Ureter (tissue), 1 donor: ENCODE measurements at places on chromosomes 12 and 14. TPM values are rescaled to one million over a fixed set of nuclear protein-coding genes. Genes with fewer than 3 reads are reported as not detected.

The NR2C1 gene
- 46.9 TPM for total RNA-seq

DNA sequence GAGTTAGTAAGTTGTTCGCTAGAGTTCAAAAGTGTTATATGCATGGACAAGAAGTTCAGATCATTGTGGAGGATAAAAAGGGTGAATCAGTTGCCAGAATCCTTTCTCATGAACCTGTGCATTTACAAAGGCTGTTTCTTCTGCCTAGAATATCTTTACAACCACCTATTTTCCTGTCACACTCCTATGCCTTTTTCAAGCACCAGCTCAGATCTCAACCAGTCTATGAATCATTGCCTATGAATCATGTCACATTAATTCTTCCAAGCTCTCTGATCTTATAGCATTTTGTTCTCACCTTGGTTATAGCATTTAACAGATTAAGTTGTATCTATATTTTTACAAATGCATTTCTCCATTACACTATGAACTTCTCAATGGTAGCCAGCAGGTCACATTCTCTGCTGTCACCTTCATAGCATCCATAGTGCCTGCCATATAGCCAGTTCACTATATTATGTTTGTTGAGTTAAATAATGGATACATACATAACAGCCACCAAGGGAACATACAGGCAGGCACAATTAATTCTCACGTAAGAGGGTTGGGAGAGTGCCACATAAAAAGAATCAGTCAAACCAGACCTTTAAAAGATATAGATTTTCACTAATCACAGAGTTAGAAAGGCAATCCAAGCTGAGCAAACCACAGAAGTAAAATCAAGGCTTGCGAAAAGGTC is 573.0 kb downstream of the FOXG1 start:
- DNase-seq, result no peak

The CCDC175 gene
- not detected for total RNA-seq

GRCh38 chr14:68143341-68143841 is 323.8 kb downstream of the RAD51B start:
- peak; percentile 57 for DNase-seq

The LIN7A gene
- 7.2 TPM for total RNA-seq

- no peak for DNase-seq
Observed at GRCh38 chr12:2242216-2242615, 189.4 kb downstream of the CACNA1C start.

The OR2AP1 gene
- not detected for total RNA-seq

DNA sequence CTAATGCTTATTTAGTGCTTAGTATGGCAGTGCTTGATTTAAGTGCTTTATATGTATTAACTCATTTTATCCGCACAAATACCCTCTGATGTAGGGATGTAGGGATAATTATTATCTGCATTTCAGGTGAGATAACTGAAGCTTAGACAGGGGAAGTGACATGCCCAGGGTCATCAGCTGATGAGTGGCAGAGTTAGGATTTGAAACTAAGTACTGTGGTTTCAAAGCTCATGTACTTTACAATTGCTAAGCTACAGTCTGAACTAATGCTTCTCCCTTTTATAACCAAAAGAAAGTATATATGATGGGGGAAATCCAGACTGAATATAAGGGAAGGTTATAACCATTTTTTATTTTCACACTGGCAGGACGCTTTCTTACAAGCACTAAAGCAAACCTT is 229.6 kb upstream of the NAV3 start:
- DNase-seq, result no peak

The KRT74 gene
- total RNA-seq, result 0.26 TPM

DNA sequence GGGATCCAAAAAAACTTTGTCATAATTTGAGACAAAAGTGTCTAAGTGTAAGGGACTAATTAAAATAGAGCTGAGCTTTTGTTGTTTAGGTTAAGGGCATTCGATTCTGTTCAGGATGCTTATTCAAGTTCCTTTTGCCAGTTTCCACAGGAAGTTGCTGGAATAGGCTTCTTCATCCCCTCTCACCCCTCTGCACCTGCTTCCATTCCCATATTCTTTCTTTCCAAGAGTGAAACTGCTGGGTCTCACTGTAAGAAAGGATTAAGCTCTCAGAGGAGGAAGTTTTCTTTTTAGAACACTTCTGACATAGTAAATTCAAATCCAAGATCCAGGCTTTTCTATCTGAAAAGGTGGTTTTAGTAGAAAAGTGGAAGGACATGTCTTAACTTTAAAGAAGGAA is 61.4 kb downstream of the POLR3B start:
- DNase-seq, result no peak

DNA sequence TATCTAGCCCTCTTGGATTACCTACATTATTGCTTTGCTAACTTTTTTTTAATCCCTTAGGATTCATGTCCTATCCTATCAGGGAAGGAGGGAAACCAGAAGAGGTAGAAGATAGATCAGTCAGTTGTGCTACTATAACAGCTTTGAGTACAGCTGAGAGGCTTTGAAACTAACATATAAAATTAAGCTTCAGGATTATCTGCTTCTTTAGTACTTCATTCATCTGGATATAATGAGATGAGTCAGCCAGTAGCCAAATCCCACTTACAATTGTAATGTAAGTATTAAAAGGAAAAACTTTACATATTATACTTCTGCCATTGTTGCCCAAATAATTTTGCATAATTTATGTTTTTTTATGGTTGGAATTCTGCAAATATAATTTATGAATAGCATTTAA is 33.4 kb upstream of the ANO6 start:
- no peak for DNase-seq

DNA sequence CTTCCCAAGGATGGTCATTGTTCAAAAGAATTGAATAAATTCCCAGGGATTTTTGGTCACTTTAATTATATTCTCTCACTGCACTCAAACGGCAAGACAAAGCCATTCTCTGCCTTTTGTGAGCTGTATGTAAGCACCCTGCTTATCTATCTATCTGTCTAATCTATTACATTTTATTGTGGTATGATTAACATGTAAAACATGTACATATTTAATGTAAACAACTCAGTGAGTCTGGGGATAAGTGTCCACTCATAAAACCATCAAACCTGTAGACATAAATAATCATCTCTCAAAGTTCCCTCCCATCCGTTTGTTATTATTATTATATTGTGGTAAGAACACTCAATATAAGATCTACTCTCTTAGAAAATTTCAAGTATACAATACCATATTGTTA is 167.1 kb downstream of the CAND1 start:
- no peak for DNase-seq

The GYS2 gene
- 0.16 TPM for total RNA-seq

DNA sequence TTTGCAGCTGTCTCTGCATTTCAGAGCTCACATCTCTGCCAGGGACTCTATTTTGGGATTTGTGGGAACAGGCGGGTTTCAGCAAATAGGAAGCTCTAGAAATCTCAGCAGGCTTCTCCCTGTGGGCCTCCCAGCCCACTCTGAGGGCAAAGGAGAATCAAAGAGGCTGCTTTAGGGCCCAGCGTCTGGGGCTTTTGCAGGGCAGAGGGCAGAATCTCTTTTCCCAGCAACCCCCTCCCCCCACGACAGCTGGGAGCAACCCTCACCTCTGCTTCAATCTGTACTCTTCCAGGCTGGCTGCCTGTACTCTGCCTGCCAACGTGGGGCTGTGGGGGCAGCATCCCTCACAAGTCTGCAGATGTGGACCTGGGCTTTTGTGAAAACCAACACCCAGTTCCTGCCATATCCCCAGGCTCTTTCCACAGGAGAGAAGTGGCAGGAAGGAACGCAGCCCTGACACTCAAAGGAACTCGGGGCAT is 529.6 kb upstream of the TBX3 start:
- no peak for DNase-seq

The KLRG1 gene
- total RNA-seq, result 2.4 TPM

DNA sequence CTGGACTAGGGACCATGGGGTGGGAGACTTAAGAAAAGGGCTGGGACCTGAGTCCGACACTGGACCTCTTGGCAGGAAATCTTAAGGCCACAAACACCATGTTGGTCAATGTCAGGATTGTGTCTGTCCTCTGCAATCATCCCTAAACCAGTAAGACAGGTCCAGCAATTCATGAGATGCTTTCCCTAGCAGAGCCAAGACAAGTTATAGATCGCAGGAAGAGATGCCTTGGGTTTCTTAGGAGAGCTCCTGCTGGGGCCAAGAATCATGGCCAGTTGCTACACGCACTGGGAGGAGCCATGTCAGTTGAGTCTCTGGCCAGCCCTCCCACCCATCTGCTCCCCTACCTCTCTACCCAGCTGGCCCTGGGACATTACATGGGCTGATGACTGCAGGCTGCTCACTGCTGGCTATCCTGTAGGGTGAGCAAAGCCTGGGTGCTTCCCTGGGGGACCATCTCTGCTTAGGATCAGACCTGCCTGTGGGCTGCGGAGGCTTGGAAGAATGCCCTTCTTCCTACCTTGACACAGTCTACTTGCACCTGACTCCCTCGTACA is 14.2 kb downstream of the PLEKHH1 start:
- no peak for DNase-seq

- DNase-seq, result no peak
Observed at GRCh38 chr12:118361889-118362288, 10.8 kb downstream of the TAOK3 start.

The IGFBP6 gene
- 133 TPM for total RNA-seq

DNA sequence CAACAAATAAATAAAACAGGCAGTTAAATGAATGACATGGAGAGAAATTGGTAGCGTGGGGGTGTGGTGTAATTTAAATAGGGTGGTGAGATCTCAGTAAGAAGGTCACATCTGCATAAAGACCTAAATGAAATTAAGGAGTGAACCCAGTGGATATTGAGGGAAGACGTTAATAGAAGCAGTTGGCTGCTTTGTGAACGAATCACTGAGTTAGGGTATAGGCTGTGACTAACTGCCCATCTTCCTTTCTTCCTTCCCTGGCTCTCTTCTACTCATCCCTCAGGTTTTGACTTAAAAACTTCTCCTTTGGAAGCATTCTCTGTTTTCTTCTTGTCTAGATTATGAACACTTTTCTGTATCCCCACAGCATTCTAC is 64.7 kb downstream of the BTG1 start:
- no peak for DNase-seq

DNA sequence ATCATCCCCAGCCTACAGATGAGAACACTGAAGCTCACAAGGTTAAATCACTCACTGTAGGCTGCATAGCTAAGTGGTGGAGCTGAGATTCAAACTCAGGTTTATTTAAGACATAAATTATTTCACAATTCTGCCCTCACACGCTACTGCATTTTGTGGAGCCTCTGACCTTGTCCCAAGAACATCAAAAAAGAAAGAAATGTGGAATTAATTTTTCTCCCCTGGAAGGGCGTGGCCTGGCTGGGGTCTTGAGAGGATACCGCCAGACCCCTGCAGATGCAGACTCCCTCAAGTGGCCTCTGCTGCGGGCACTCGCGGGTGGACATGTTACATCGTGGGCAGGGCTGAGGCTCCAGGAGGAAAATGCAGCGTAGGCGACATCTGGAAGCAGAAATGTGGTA is 40.6 kb downstream of the LTBP2 start:
- no peak for DNase-seq

GRCh38 chr14:67595392-67595791 is 4.7 kb downstream of the PIGH start:
- no peak for DNase-seq

GRCh38 chr12:3081886-3082285 is 4.7 kb downstream of the TSPAN9 start:
- DNase-seq, result no peak

The NGB gene
- total RNA-seq, result not detected

DNA sequence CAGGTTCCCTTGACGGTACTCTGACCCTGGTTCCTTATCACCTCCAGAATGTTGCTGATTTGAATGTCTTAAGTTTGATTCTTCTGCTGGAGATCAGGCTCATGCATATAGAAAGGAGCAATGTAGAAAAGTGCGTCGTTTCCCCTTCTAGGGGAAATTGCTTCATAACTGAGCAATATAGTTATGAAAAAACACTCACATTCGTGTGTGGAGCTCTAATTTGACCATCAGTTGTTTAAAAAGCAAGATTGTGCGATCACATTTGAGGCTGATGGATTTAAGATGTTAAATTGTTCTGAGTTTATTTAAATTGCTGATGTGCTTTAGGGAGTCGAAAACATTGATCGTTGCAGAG is 19.2 kb downstream of the PELI2 start:
- DNase-seq, result no peak

GRCh38 chr14:104371917-104372316 is 207.6 kb upstream of the C14orf180 start:
- no peak for DNase-seq

DNA sequence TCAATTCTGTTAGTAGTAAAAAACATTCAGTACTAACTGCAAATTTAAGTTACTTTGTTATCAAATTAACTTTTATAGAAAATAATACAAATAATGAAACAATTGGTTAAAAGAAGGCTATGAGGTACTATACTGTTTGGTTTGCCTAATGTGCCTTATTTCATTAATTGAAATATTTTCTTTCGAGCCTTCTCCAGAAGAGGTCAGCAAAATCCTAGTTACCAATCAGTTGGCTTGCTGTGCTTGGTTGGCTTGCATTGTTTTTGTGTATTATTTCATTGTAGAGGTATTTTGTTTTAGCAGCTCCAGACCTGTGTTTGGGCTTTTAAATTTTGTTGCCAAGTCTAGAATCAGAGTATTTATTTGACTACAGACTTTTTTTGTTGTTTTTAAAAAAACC is 68.5 kb downstream of the AEBP2 start:
- DNase-seq, result no peak

DNA sequence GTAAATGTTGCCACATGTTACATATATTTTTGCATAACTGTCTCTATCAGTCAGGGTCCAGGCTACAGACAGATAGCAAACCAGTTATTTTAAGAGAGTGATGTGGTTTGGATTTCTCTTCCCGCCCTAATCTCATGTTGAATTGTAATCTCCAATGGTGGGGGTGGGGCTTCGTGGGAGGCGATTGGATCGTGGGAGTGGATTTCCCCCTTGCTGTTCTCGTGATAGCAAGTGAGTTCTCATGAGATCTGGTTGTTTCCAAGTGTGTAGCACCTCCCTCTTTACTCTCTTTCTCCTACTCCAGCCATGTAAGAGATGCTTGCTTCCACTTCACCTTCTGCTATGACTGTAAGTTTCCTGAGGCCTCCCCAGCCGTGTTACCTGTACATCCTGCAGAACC is 704.2 kb upstream of the TBX3 start:
- no peak for DNase-seq

GRCh38 chr12:19244312-19244711 is 114.8 kb downstream of the PLEKHA5 start:
- no peak for DNase-seq

The ACSS3 gene
- total RNA-seq, result 23.4 TPM

The MON2 gene
- total RNA-seq, result 96.9 TPM

DNA sequence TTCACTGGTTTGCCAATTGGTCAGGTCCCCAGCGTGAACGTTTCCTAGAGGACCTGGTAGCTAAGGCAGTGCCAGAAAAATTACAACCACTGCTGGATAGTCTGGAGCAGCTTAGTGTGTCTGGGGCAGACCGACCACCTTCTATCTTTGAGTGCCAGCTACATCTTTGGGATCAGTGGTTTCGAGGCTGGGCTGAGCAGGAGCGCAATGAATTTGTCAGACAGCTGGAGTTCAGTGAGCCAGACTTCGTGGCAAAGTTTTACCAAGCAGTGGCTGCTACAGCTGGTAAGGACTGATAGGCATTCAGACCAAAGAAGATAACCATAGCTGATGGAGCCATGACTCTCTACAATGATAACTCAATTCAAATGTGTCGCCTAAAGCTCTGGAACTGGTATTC is 2.5 kb downstream of the C14orf119 start:
- DNase-seq, result no peak

The MYO1H gene
- not detected for total RNA-seq

- no peak for DNase-seq
Observed at GRCh38 chr12:132602572-132603239, 7.7 kb downstream of the LRCOL1 start.
